ENCODE measurements at places on chromosomes 12 and 14. TPM values are rescaled to one million over a fixed set of nuclear protein-coding genes. Genes with fewer than 3 reads are reported as not detected.
A peak's percentile ranks its signal among the peaks of the same experiment; 100 is the strongest.

GRCh38 chr14:104941508-104942365, 17.1 kb downstream of the PLD4 start:
- H3K27ac ChIP-seq: no peak overlapping the region
- no peaks in the 10 kb centered on the region for H3K4me1 ChIP-seq
- H3K27me3 ChIP-seq: no peaks in the 10 kb centered on the region
- no peak for DNase-seq
- H3K4me3 ChIP-seq: no peak overlapping the region

GRCh38 chr14:95526483-95527386, 8.1 kb upstream of the GLRX5 start:
- peak overlapping the region; percentile 70 for H3K27ac ChIP-seq
- no peak for DNase-seq
- no peaks in the 10 kb centered on the region for H3K36me3 ChIP-seq
- peaks cover 45% of the 10 kb centered on the region for H3K4me1 ChIP-seq

GRCh38 chr12:31966558-31967205, 7.5 kb downstream of the RESF1 start:
- peaks cover 14% of the 10 kb centered on the region for H3K36me3 ChIP-seq
- H3K27me3 ChIP-seq: no peaks in the 10 kb centered on the region
- peak overlapping the region; percentile 56 for H3K27ac ChIP-seq

Gene DBX2
- total RNA-seq: not detected

Data from esophagus muscularis mucosa (tissue), 4 donors.